ENCODE measurements at places on chromosomes 1 and 21. TPM values are rescaled to one million over a fixed set of nuclear protein-coding genes. Genes with fewer than 3 reads are reported as not detected.

- DNase-seq: no peak
Measured at GRCh38 chr21:43662286-43662685, 2.9 kb downstream of the RRP1B start.

DNA sequence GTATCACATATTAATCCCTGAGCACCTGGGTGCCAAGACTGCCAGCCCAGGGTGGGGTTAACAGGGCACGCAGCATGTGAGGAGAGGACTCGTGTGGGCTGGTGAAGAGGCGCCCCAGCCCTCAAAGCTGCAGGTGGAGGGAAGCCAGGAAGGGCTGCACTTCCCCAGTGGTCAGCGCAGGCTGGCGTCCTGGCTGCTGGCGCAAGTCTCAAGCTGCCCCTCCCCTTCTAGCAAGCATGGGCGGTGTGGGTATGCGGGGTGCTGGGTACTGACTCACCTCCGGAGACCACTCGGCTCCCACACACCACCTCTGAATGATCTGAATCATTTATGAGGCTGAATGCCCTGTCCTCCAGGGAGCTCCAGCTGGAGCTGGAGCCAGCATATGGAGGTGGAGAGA is 44.0 kb downstream of the EIF2D start:
- DNase-seq: no peak

DNA sequence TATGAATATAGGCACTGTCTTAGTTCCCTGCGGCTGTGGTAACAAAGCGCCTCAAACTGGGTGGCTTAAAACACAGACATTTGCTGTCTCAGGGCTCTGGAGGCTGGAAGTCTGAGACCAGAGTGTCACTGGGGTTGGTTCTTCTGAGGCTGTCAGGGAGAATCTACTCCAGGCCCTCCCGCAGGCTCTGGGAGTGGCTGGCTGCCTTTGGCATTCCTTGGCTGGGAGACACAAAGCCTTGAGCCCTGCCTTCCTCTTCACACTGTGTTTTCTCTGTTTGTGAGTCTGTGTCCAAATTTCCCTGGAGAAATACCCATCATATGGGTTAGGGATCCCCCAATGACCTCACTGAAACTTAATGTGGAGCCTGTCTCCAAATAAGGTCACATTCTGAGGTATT is 38.5 kb downstream of the B3GALT5 start:
- no peak for DNase-seq

DNA sequence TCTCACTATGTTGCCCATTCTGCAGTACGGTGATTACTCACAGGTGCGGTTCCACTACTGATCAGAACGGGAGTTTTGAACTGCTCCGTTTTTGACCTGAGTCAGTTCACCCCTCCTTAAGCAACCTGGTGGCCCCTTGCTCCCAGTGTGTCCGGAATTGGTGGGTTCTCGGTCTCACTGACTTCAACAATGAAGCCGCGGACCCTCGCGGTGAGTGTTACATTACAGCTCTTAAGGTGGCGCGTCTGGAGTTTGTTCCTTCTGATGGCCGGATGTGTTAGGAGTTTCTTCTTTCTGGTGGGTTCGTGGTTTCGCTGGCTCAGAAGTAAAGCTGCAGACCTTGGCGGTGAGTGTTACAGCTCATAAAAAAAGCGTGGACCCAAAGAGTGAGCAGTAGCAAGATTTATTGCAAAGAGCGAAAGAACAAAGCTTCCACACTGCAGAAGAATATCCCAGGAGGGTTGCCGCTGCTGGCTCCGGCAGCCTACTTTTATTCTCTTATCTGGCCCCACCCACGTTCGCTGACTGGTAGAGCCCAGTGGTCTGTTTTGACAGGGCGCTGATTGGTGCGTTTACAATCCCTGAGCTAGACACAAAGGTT is 17.6 kb upstream of the PARP1 start:
- DNase-seq: peak; percentile 66

DNA sequence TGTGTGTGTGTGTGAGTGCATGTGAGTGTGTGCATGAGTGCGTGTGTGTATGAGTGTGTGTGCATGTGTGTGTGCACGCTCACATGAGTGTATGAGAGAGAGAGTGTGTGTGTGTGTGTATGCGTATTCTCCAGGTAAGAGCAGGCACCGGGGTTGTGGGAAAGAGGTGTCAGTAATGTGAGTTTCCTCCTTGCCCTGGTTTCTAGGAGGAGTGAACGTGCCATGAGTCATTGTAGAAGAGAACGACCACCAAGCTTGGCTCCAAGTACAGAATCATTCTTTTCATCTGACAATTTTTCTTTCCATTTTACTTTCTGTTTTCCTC is 79.1 kb downstream of the POFUT2 start:
- DNase-seq: no peak

- no peak for DNase-seq
Measured at GRCh38 chr1:183039985-183040447, 16.8 kb downstream of the LAMC1 start.

- DNase-seq: no peak
Measured at GRCh38 chr1:207811319-207811718, 59.5 kb downstream of the CD46 start.

DNA sequence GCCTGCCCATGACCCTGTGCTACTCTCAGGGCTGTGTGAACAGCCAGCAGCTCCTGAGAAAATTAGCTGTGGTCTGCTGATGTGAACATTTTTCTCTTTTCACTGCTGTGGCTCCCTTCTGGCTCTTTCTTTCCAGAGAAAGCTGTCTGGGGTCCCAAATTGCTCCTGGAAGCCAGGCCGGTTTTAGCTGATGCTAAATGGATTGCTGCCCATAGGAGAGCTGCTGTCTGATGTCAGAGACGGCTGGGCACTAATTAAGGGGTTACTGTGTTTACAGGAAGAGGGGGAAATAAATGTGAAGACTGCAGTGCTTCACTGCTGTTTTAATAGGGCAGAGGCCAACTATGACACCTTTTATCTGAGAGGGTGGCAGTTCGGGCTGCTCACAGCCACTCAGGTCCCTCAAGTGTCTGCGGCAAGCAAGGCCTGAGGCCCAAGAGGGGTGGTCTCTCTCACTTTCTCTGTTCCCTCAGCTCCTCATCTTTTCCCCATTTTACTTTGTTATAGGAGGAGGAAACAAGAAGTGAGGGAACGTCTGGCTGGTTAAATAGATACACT is 106.0 kb upstream of the GNG12 start:
- no peak for DNase-seq

GRCh38 chr1:232486454-232487207 is 143.3 kb downstream of the SIPA1L2 start:
- DNase-seq: no peak

- DNase-seq: no peak
Measured at GRCh38 chr1:29964718-29965533, 728.6 kb downstream of the PTPRU start.

DNA sequence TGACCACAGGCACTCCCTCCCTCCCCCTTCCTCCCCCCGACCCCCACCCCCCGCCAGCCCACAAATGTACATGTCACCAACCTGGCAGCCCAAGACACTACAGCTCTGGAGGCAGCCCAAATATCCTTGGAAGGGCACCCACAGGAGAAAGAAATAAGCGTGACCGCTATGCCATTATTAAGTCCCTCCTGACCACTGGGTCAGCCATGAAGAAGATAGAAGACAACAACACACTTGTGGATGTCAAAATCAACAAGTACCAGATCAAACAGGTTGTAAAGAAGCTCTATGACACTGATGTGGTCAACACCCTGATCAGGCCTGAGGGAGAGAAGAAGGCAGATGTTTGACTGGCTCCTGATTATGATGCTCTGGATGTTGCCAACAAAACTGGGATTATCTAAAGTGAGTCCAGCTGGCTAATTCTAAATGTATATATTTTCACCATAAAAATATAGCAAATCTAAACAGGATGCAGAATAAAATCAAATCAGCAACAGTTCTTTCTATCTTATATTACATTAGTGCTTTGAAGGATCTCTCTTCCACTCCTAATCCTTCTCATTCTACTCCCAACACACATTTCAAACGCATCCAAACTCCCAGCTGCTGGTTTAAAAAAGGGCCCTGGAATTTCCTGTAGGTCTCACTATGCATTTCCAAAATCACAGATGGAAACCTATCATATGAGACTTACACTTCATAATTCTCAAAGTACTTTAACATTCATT is 77.4 kb upstream of the SLFNL1 start:
- no peak for DNase-seq

- DNase-seq: peak; percentile 26
Measured at GRCh38 chr1:107895403-107896191, 69.4 kb downstream of the VAV3 start.

DNA sequence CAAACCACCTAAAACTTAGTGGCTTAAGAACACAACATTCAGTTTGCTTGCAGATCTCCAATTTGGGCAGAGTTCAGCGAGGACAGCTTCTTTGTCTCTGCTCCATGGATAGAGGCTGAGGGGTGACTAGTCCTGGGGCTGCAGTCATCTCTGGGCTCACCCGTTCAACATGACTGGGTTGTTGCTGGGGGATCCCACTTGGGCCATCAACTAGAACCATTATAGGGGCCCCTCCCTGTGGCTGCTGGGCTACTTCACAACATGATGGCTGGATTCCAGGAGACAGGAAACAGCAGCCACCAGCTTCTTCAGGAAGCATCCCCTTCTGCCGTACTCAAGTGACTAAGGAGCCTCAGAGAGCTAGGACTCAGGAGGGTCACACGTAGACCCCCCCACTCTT is 140.9 kb downstream of the RHOU start:
- DNase-seq: no peak

DNA sequence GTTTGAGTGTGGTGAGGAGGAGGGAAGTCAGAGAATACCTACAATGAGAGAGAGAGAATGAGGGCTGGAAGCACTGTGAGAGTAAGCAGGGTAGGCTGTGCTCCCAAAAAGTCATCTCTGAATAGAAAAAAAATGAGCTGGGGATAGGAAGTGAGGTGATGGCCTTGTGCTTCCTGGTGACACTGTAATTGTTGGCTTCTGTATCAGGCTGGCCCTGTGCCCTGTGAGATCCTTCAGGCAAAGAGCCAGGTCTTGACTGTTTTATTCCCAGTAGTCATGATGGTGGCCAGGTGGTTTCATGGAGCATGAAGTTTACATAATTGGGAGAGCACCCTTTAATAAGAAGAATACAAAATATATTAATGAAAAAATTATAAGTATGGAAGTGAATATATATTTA is 20.4 kb upstream of the SPATA6 start:
- no peak for DNase-seq

GRCh38 chr21:24897883-24898282 is 709.4 kb downstream of the MRPL39 start:
- no peak for DNase-seq

- DNase-seq: no peak
Measured at GRCh38 chr1:100299521-100300222, 33.7 kb downstream of the RTCA start.

Gene MPZ
- 3.4 TPM for total RNA-seq

Gene FAM229A
- 3.2 TPM for total RNA-seq

Gene HTR6
- not detected for total RNA-seq

Gene OR2L8
- total RNA-seq: 0.29 TPM

All from activated CD8-positive, alpha-beta T cell treated with anti-CD3 and anti-CD28 coated beads, Interleukin-2, amount 10 ng/mL, durations not matched to agents 7 days and 5 days (primary cell).